ENCODE measurements at places on chromosomes 3 and 15.

DNA sequence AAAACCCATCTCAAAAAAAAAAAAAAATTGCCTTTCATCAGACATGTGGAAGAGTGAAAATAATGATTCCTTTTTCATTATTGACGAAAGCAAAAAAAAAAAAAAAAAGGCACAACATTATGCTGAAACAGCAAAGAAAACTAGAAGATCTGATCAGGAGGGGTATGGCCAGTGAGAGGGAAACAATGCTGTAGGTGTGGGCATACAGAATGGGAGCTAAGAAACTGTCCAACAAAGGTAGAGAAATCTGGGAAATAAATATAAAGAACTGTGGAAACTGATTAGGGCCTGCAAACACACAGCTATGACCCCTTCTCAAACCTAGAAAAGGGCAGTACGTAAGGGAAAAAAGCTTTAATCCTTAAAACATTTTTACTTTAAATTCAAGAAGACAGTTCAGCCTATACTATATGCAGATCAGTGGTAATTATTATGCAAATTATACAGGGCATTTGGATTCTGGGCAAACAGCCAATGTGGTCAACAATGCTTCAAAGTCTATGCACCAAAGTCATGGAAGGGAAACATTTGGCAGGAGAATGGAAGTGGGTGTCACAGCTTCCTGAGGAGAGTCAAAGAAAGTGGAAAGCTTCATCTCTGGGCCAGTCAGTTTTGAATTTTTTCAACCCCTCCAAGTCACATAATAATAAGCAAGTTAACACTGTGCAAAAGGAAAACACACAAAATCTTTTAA is 68.3 kb upstream of the SLC12A8 start:
- no peak for DNase-seq

GRCh38 chr3:99012051-99012450 is 110.6 kb upstream of the DCBLD2 start:
- no peak for DNase-seq

DNA sequence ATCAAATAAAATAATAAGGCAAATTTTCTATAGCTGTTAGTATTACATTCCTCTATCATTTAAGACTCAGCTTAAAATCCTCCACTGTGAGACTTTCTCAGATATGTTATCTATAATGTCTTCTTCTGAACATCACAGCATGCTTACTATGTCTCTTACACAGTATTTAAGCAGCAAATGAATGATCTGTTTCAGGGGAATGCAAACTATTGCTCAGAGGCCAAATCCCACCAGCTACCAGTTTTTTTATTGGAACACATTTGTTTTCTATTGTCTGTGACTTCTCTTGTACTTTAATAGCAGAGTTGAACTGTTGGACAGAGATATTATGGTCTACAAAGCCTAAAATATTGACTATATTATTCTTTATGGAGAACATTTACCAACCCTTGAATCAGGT is 59.6 kb downstream of the C3orf38 start:
- DNase-seq = no peak

- no peak for DNase-seq
These were observed 61.7 kb downstream of the SIDT1 start for GRCh38 chr3:113594066-113594465.

GRCh38 chr3:125083776-125084175 is 28.0 kb upstream of the HEG1 start:
- DNase-seq = no peak

DNA sequence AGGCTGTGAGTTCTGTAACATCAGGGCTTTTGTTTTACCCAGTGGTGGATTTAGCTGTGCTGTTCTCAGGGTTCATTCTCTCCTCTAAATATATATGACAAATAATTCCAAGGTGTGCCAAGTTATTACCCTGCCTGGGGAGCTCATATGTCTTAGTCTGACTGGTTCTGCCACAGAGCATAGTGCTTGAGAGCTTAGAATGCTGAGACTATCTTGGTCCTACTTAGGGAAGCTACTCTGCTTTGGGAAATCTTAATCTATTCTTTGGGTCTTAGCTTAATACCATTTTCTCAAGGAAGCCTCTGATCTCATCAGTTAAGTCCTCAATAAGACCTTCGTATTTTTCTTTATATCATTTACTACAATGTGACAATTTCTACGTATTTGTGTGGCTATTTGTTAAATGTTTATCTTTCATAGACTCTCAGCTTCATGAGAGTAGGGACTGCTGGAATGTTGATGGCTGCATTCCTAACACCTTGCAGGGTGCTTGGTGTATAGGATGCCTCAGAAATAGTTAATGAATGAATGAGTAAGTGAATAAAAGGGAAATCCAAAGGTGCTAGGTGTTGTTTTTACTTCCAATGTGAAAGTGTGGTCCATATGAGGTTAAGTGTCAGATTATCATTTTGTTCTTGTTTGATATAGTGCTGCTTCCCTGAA is 1.8 kb downstream of the OTOL1 start:
- no peak for DNase-seq

GRCh38 chr3:81197386-81197785 is 564.1 kb downstream of the GBE1 start:
- no peak for DNase-seq

- DNase-seq = no peak
These were observed 41.7 kb upstream of the ADAMTS17 start for GRCh38 chr15:100383302-100384107.

DNA sequence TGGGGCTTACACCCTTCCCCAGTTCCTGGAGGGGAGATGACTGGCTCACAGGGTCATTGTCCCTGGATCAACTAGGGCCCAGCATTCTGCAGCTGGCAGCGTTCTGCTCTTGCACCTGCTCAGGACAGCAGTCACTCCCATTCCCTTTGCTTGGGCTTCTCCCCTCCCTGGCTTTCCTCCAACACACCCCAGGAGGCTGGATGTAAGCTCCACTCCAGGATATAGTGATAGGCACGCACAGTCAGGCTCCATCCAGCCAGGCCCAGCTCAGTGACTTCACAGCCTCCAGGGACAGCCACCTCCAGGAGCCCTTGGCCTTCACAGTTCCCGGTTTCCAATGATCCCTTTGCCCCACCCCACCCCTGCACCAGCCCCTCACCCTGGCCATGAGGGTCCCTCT is 1.9 kb downstream of the SPTBN5 start:
- no peak for DNase-seq

DNA sequence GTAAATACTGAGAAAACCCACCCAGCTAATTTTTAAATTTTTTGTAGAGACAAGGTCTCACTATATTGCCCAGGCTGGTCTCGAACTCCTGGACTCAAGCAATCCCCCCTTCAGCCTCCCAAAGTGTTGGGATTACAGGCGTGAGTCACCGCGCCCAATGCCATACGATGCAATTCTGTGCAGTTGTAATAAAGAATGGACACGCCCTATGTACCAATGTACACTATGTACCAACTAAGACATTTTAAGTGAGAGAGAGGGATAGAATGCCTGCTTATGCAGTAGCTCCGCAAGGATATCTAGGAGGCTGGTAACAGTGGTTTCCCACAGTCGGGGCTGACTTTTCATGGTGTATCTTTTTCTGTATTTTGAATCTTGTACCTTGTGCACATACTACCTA is 14.6 kb downstream of the ZNF710 start:
- no peak for DNase-seq

GRCh38 chr15:101070502-101071273 is 151.5 kb downstream of the LRRK1 start:
- no peak for DNase-seq

GRCh38 chr3:31095255-31095654 is 200.8 kb upstream of the GADL1 start:
- no peak for DNase-seq

GRCh38 chr3:105656651-105657504 is 211.9 kb downstream of the CBLB start:
- no peak for DNase-seq

All from D721Med (cell line).